ENCODE measurements at places on chromosomes 16 and 17. TPM values are rescaled to one million over a fixed set of nuclear protein-coding genes. Genes with fewer than 3 reads are reported as not detected.
A peak's percentile ranks its signal among the peaks of the same experiment; 100 is the strongest.

DNA sequence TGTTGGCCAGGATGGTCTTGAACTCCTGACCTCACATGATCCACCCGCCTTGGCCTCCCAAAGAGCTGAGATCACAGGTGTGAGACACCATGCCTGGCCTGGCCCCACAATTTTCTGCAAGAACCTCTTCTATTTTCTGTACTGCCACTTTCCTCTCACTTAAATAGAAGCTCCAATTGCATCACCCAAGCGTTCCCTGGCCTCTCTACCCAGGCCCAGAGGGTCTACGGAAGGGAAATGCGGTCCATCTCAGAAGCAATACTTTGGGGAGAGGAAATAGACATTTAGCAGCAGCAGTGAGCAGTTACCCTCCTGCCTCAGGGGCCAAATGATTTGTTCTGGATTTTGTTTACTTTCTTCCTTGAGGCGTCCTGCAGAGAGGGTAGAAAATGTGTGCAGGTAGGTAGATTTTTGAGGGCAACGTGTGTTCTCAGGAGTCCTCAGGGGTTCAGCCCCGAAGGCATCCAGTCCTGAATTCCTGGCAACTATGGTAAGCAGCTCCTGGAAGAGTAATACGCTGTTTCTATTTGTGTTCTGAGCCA lies 11.0 kb downstream of the SLC6A4 start:
- DNase-seq: no peak

- no peak for DNase-seq
Observed at GRCh38 chr16:20023190-20023589, 50.5 kb downstream of the GPR139 start.

GRCh38 chr16:11576427-11577289 lies 10.1 kb downstream of the LITAF start:
- DNase-seq: no peak

- no peak for DNase-seq
Observed at GRCh38 chr17:44914148-44914547, 1.2 kb downstream of the GFAP start.

DNA sequence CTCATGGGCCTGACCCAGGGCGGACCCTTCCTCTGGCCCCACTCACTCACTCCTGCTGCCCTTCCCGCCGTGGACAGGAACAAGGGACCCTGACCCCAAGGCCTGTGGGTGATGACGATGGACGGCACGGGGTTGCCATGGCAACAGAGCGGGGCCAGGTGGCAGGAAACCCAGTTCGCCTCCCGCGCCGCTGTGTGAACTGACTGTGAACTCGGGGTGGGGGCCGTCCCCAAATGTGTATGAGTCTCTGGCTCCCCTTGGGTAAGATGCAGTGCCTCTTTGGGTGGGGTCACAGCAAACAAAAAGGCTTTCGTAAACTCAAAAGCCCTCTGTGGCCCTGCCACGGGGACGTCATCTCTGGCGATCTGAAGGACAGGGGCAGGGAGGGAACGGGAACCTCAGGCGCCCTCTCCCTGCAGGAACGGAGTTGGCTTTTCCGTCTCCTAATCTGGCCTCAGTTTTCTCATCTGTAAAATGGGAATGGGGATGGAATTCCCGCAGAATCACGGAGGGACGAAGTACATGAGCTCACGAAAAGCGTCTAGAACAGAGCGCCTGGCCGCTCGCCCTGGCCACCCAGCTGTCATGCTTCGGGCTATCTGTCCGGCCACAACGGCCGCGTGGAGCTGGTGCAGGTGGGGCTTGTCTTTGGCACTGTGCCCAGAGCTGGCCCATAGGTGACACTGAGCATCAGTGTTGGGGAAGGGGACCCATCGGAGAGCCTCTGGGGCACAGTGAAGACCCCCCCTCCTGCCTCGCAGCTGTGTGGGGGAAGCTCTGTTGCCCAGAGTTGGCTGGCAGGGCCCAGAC lies 44.9 kb upstream of the PABPN1L start:
- no peak for DNase-seq

The CLDN7 gene
- not detected for total RNA-seq

The DNAAF1 gene
- not detected for total RNA-seq

DNA sequence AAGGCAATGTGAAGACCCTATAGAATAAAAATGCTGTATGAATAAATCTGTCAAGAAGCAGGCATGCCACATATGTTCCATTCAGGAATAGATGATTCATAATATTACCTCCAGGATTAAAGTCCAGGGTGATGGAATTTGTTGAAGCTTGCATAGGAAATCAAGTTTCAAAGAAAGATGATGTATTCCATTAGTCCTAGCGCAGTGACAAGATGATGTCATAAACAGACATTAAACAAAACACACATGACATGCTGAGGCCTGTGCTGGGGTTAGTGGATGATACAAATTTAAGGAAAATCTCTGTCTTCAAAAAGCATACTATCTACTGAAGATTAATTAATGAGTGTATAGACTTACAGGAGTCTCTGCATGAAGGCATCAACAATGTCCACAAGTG lies 1025.2 kb downstream of the CDH11 start:
- DNase-seq: no peak

GRCh38 chr17:44120851-44121605 lies 2.4 kb downstream of the HDAC5 start:
- no peak for DNase-seq

DNA sequence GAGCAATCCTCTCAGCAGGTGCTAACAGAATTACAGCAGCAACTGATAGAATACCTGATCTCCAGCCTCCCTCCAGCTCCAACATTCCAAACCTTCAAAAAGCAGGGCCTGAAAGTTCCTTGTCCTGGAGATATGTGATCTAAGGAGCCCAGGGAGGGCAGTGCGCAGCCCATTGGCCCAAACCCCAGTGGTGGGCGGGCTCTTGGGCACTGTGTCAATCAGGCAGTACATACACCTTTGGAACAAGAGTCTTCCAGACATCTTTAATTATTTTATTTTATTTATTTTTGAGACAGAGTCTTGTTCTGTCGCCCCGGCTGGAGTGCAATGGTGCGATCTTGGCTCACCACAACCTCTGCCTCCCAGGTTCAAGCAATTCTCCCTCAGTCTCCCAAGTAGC lies 24.2 kb downstream of the SLC12A3 start:
- DNase-seq: no peak

GRCh38 chr16:4087099-4087885 lies 28.9 kb downstream of the ADCY9 start:
- DNase-seq: no peak

GRCh38 chr17:32222621-32223020 lies 43.0 kb upstream of the RHBDL3 start:
- DNase-seq: no peak

GRCh38 chr16:46607529-46607928 lies 13.7 kb downstream of the SHCBP1 start:
- peak; percentile 17 for DNase-seq

The PDIA2 gene
- not detected for total RNA-seq

DNA sequence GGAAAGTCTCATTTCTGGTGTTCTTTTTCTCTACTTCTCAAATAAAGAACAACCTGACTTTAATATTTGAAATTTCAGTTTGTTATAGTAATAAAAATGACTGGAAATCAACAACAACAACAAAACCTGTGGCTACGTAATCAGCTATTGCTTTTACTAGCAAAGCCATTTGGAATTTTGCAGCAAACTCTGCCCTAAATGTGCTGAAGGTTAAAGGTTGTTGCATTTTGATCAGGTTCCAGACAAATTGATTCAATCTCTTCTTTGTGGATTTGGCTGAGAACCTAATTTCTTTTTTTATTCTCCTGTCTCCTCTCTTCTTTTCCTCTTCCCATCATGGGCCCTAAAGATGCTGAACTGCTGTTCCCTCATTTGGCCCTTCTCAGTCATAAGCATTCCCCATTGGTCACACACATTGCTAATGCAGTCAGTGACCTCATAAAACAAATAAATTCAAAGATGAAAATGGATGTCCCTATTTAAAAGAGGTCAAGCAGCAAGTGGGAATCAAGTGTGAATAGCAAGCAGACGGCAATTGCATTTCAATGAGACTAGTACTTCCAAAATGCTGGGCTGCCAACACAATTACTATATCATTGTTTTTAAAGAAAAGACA lies 795.1 kb upstream of the CDH8 start:
- no peak for DNase-seq

The ATP2C2 gene
- not detected for total RNA-seq

DNA sequence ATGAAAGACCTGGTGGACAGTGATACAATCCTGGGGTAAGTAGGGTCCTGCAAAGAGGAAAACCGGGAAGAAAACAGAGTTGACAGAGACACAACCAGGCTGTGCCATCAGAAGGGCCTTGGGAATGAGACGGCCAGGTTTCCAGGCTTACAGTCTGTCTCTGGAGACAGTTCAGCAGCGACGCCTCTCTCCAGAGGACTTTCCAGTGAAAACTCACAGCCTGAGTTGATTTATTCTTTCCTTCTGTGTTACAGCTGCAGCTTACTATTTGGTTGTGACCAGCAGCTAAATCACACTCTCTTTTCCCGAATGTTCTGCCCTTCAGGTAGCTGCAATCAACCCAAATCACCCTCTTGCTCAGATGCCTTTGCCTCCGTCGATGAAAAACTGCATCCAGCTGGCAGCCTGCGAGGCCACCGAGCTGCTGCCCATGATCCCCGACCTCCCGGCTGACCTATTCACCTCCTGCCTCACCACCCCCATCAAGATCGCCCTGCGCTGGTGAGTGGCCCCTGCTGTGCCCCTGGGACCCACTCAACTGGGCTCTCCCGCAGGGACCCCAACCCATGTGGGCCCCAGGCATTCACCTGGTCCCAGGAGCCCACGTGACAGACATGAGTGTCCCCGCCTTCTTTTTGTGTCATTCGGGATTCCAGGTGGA lies 209.2 kb downstream of the RPTOR start:
- DNase-seq: no peak

The DHRS13 gene
- 12.3 TPM for total RNA-seq

- DNase-seq: no peak
Observed at GRCh38 chr16:54245788-54246453, 40.7 kb downstream of the IRX3 start.

DNA sequence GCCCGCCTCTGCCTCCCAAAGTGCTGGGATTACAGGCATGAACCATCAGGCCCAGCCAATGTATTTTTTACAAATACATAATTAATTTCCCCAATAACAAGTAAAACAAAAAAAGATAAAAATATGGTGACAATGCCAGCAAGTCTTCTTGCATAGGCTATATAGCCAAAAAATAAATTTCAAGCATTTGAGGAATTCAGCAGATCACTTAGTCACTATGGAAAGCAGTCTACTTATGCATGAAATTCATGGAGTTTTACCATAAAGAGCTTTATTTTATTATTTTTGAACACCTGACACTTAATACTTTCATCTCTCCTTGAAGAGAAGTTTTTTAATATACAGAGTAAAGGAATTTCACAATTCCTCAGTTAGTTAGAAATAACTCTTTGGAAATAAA lies 56.4 kb downstream of the BRIP1 start:
- no peak for DNase-seq

- DNase-seq: no peak
Observed at GRCh38 chr17:51036084-51036483, 84.6 kb downstream of the SPAG9 start.

GRCh38 chr16:11236461-11237254 lies 19.3 kb downstream of the SOCS1 start:
- DNase-seq: no peak

- DNase-seq: peak; percentile 94
Observed at GRCh38 chr17:67491009-67491680, 114.1 kb downstream of the PITPNC1 start.

GRCh38 chr17:42058063-42058462 lies 7.7 kb upstream of the C17orf113 start:
- DNase-seq: no peak

GRCh38 chr17:15109608-15110007 lies 155.5 kb downstream of the PMP22 start:
- no peak for DNase-seq

DNA sequence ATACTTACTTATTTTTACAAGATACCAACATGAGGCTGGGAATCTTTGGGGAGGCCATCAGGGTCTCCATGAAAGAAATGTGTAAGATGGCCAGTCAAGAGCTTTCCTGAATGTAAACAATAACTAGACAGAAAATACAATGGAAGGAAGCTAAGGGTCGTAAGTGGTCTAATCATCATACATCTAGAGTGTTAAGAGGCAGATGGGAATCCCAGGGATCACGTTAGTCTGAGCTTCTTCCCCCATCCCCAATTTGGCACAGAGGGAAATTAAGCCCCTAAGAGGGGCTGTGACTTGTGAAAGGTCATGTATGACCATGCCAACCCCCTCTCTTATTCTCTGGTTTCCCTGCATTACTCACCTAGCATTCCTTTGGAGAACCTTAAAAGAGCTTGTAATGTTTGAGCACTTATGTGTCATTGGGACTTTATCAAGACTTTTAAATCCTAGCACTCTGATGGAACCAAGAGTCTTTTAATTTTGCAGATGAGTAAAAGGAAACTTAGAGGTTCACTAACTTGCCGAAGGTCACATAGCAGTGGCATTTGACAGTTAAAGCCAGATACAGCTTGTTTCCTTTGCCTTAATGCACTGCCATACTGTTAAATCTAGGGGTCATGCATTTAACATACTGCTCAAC lies 46.1 kb downstream of the DCUN1D3 start:
- DNase-seq: no peak

All from H4 (cell line).